KBM-7 (cell line): ENCODE measurements at places on chromosomes 7 and 10.

DNA sequence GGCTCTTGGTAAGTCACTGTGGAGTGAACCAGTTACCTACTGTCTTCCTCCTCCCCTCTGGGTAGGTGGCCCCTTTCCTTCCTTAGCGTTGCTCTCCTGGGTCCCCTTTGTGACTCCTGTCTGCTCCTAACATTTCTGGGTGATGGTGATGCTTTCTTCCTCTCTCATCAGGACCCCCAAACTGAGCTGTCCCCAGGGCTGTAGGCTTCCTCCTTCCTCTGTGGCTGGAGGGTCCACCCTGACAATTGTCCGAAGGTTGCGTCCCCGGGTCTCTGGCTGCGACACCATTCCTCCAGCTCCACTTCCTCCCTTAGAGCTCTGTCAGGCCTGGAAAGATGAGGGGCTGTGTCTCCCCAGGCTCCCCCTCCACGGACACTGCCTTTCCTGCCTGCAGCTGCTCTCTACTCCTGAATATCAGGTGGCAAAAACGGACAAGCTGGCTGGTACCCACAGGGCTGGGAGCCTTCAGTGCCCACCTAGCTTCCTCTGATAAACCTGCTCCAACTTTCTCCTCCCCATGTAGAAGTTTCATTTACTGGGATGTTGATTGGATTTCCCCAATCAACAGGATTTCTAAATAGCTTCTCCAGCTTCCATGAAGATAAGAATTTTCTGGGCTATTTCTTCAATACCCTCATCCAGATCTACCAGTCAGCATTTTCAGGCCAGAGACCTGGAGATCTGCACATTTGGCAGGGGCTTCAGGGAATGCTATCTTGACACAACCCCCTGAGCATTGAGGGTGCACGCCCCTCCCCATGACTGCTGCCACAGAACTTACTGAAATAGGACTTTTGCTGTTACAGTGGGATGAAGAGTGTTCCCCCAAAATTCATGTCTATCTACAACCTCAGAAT lies 506.5 kb downstream of the TCERG1L start:
- DNase-seq = no peak

DNA sequence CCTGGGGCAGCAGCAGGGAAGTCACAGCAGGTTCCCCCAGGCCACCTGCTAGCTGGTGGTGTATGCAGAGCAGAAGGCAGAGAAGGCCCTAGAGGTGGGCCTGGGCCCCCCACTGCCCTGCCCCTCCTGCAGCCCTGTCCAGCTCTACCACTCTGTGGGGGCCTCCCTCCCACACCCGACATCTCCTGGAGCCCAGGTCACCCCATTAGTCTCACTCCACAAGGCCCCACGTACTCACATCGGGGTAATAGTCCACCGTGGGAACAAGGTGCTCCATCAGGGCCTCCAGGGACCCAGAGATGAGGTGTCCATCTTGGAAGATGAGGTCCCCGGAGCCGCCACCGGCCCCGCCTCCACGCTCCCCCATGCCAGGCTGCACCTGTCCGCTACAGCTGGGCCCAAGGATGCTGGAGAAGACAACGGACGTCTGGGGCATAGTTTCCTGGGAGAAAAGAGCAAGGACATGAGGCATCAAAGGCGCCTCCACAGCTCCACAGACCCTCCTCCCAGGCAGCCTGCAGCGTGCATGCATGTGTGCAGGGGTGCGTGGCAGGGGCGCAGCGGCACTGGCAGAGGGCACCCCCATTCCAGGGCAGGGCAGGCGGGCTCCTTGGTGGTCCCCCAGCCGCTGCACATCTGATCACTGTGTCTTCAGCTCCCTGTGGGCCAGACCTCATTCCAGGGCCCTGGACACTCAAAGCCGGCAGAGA lies 61.0 kb downstream of the RASGEF1A start:
- no peak for DNase-seq

DNA sequence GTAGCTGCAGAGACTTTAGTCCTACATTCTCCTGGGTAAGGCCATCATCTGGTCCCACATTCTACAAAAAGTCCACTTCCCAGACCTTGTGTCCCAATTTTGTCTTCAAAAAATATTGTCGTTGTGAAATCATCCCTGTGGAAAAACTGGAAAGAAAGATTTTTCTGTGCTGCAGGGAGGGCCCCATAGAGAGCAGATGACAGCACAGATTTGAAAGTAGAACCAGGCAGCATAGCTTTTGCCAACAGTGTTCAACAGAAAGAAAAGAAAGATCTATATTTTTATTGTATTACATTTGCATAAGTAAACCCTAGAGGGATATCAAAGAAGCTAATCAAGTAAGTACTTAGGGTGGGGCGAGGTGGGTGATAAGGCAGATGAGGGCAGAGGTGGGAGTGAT lies 48.3 kb upstream of the C1GALT1 start:
- DNase-seq = no peak

DNA sequence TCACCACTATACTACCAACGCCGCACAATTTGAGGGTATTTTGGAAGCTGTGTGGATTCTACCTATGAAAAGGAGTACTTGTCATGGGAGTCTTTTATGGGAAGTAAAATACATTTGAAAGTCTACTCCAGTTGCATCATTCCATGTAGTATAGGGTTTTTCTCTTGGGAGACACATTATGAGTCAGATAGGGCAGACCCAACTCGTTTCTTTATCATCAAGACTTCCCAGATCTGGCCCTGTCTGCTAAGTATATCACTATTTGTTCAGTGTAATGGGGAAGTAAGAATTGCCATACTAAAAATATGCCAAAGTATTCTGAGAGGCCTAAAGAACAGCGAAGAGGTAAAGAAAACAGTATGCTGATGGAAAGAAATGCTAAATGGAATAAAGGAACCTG lies 144.2 kb downstream of the SPAG6 start:
- no peak for DNase-seq

- DNase-seq = no peak
These were observed 95.7 kb downstream of the POU6F2 start for GRCh38 chr7:39073432-39073831.

DNA sequence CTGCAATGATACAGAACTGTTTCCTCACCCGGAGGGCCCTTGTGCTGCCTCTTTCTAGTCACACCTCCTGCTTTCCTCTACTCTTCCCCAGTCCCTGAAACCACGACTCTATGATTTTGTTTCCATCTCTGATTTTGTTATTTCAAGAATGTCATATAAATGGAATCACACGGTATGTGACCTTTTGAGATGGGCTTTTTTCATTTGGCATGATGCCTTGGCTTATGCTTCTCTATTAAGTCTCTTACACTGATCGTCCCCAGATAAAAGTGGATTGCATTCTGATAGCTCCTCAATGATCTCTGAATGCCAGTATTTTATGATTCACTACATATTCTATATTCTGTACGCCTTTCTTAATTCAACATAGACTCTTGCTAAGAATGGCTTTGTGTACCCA lies 78.2 kb downstream of the GALNT11 start:
- no peak for DNase-seq

DNA sequence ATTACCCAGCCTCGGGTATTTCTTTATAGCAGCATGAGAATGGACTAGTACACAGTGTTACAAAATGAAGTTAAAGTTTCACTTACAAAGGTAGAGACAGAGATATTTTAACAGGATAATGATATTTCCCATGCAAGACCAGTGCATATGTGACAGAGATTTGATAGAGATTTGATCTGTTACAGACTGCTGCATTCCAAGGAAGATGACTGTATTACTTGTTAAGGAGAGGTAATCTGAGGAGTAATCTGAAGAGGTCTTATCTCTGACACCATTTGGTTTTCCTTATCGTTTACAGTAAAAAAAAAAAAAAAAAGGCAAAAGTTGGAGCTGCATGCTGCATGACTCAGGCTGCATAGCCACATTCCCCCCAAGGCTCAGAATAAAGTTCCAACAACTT lies 289.6 kb downstream of the POM121L12 start:
- DNase-seq = no peak

DNA sequence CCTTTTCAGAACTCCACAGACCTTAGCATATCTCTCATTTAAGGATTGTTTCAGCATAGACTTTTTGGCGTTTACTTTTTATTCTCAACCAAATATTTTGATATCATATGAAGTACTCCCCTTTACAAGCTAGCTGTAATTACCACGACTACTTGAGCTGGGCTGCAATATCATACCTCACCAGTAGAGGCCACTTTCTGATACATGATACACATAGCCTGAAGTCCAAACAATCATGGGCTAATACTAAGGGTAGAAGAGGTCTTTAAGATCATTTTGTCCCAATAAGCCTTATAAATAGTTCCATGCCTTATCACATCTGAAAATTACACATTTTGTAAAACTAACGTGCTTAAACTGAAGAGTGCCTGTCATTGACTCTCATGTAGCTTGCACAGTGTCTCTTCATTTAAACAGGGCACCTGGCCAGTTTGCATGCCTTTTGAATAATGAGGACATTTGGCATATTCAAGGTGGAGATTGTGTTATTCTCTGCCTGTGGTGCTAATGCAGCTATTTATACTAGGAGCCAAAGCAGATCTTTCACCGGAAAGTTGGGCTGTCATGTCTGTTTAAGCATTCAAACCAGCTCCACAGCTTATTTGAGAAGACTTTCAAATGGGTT lies 403.7 kb upstream of the ZMIZ1 start:
- DNase-seq = peak; percentile 55

DNA sequence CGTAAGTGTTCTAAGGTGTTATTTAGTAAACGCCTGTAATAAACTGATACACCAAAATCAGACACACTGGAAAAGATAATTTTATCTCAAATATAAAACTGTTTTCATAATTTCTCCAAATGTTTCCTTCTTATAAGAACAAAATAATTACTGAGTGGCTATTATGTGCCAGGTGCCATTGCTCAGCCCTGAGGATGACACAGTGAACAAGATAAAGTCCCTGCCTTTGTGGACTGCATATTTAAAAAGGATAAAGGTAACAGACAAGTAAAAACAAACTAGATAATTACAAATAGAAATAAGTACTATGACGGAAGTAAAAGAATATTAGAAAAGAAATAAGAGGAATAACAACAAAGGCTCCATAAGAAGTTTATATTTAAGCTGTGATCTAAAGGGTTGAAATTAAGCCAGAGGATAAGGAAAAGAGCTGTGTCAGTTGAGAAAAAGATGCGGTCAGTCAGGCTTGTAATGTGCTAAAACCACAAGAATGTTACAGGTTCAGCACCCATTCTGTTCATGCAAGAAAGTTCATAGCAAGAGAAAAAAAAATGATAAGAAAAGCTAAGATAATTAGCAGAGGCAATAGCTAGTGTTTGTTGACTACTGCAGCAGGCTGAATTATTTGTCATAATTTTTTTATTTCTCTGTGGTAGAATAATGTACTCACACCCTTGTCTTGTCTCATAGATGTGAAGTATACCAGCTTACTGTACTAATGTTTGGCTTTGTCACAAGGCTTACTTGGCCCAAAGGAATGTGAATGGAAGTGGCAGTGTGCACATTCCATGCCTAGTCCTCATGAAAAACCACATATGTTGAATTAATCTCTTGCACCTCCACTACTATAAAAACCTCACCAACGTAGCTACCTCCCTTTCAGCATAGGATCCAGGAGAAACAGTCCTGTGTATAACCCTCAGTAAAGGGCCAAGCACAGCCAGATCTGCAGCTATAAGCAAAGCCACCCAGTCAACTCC lies 75.1 kb downstream of the CRPPA start:
- peak; percentile 78 for DNase-seq

DNA sequence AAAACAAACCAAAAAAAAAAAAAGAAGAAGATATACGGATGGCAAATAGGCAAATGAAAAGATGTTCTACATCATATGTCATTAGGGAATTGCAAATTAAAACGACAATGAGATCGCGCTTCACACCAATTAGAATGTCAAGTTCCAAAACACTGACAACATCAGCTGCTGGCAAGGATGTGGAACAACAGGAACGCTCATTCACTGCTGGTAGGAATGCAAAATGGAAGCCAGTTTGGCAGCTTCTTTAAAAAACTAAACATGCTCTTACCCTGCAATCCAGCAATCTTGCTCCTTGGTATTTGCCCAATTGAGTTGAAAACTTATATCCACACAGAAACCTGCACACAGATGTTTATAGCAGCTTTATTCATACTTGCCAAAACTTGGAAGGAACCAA lies 34.8 kb downstream of the CALML5 start:
- no peak for DNase-seq

DNA sequence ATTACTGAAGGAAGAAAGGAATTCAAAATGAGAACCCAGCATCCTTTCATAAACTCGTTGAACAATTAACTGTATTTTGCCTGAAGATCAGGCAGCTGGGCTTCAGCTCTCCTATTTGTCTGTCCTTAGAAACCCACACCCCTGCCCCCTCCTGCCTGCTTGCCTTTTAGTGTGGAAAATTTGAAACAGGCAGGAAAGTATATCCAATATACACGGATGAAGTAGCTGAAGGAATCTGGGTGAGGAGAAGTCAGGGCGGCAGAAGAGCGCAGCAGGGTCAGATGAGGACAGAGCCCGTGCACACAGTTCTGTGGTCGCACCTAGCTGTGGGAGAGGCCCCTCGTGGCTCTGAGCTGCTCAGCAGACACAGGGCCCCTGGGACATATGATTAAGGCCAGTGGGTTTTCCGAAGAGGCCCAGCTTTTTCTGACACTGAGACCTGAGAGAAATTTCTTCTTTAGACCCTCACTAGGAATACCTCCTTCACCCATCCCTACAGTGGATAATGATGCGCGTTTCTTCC lies 87.9 kb downstream of the ACTR3B start:
- no peak for DNase-seq

- DNase-seq = no peak
These were observed 33.0 kb upstream of the SLC25A13 start for GRCh38 chr7:96354881-96355280.

DNA sequence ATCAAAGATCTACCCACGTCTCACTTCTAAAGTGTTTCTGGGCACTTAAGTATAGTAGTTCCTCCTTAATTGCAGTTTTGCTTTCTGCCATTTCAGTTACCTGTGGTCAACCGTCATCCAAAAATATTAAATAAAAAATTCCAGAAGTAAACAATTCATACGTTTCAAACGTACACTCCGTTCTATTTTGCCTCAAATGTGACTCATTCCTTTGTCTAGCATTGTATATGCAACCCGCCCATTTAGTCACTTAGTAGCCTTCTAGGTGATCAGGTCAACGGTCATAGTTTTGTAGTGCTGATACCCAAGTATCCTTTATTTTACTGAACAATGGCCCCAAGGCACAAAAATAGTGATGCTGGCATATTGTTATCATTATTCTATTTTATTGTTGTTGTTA lies 33.8 kb downstream of the HGF start:
- DNase-seq = no peak

- DNase-seq = no peak
These were observed 179.2 kb downstream of the SH3PXD2A start for GRCh38 chr10:103676058-103676785.

DNA sequence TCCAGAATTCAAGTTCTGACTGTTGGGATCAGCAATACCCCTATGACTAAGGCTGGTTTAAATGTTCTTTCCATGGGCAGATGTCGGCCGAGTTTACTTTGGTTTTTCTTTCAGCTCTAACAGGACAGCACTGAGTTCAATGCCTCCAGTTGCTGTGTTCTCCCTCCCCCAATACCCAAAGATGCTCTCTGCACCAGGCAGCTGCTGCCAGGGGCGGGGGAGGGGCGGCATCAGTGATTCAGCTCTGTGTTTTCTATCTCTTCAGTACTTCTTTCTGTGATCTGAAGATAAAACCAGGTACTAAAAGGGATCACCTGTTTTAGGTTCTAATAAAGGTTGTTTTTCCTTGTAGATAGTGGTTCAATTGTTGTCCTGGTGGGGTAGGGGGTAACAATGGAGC lies 576.7 kb upstream of the POT1 start:
- DNase-seq = no peak

- DNase-seq = no peak
These were observed 3.8 kb upstream of the DGKI start for GRCh38 chr7:137850571-137850970.

- no peak for DNase-seq
These were observed 8.5 kb upstream of the METTL27 start for GRCh38 chr7:73850781-73851207.

GRCh38 chr7:84533182-84533581 lies 338.6 kb upstream of the SEMA3A start:
- DNase-seq = no peak
